Activated CD4-positive, alpha-beta T cell treated with anti-CD3 and anti-CD28 coated beads, Interleukin-2, amount 50 U/mL, for 1 hour (primary cell): ENCODE measurements at places on chromosomes 2 and 18.

DNA sequence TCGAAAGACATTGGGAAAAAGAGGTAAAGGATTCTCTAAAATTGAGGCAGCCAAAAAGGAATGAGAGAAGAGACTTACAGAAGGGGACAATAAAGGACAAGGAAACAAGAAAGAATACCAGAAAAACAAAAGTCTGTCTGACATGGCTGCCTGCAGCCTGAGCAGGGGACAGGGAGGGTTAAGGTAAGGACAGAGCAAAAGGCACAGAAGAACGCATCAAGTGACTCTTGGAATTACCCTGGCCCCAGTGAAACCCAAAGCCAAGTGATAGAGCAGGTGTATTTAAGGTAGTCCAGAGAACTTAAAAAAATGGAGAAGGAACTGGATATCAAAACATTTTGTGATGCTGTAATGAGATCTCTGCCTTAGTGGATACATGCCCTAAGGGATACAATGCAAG is 47.1 kb upstream of the XIRP2 start:
- DNase-seq: no peak

DNA sequence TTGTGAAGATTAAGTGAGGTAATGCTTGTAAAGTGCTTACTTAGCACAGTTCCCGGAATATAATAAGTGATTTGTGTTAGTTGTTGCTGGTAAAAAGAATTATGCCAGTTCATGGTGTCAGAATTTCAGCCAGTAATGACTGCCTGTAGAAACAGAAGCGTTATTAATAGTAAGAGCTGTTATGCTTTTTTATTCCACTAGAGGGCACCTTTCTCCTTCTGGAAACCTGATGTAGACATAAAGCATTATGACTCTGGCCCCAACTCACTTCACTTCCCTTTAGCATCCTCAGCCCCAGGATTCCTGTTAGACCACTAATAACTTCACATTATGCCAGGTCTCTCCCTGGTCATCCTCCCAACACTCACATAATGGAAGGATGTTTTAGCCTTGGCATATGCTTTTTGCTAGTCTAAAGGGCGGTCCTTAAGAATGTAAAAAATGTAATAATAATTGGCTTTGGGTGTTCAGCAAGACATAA is 34.9 kb downstream of the C18orf54 start:
- no peak for DNase-seq

DNA sequence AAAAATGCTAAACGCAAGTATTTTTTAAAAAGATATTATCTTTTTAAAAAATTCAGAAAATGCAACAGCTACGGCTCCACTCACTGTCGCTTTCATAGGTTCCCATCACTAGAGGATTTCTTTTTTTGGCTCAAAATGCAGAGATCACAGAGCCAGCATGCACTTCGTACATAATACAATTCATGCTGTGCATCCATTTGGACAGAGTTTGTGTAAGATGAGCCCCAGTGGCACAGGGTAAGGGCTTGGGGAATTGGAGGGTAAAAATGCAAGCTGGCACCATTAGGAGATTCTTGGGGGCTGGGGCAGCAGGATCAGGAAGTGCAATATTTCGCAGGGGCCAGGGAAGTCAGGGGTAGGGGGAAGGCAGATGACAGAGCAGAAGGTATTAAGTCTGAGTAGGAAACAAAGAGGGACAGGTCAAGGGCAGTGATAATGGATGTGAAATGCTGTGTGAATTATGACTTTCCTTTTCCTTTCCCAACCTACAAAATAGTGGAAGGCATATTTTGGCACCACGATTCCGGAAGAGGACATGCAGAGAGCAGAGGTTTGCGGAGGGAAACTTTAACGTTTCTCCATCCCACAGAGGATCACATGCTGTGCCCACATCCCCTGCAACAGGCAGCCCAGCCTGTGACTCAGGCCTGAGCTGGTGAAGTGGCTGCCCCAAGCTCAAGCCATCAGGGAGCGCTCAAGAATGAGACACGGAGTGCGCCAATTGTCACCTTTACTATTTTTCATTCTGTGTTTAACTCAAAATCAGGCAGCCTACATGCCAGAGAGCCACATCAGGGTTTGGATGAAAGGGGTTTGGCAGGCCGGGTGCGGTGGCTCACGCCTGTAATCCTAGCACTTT is 4.7 kb downstream of the CAPG start:
- DNase-seq: peak; percentile 58

- no peak for DNase-seq
These were observed 14.3 kb downstream of the INSIG2 start for GRCh38 chr2:118102433-118103082.

GRCh38 chr2:168194784-168195522 is 52.4 kb downstream of the STK39 start:
- no peak for DNase-seq

DNA sequence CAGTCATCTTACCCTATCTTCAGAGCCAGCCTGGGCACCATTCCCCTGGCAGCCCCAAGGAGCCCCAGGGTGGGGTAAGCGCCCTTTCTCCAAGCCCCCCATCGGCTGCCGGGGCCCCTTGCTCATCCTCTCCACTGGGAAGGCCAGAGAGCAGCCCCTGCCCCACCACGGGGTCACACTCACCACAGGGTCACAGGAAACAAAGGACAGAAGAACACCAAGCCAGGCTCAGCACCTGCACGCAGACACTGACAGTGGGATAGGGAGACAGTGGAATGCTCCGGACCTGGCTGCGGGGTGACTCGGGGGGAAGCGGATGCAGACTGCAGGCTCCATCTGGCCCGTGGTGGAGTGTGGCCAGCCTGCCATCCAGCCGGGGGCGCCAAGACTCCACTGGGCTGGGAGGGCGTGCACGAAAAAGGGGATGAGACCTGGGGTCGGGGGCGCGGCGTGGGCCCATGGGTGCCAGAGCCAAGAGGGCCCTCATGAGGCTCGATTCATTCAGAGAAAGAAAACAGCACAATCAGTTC is 21.1 kb downstream of the HDAC4 start:
- DNase-seq: no peak

- no peak for DNase-seq
These were observed 137.3 kb downstream of the ZNF804A start for GRCh38 chr2:184735611-184736010.

- no peak for DNase-seq
These were observed 17.0 kb downstream of the RND3 start for GRCh38 chr2:150470435-150470834.

- no peak for DNase-seq
These were observed 122.0 kb downstream of the MDH1 start for GRCh38 chr2:63710732-63711131.

DNA sequence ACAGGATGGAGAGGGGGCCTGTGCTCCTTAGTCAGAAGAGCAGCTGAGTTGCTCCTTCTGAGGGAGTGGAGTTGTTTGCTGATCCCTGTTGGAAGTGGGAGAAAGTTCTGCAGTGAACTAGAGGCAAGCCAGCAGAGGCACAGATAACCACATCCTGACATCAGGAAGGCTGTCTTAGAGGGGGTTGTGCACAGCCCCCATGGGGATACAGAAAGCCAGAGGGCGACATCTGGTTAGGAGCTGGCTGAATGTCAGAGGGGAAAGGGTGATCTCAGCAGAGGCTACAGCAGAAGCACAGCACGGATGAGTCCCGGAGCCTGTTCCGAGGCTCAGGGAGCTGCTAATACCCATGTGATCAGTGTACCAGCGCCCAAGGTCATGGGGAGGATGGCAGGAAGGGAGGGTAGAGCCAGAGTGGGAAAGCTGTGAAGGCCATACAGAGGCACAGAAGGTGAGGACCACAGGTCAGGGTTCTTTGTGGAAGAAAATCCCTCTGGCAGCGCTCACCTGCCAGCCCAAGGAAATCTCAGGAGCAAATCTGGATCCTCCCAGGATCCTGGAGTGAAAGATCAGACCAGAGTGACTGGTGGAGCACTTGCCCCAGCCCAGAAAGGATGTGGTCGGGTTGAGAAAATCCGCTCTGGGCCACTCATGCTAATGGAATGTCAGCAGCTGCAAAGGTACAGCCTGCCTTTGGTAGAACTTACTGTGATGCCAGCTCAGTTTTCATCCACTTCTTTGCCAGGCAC is 111.8 kb downstream of the STPG4 start:
- no peak for DNase-seq

DNA sequence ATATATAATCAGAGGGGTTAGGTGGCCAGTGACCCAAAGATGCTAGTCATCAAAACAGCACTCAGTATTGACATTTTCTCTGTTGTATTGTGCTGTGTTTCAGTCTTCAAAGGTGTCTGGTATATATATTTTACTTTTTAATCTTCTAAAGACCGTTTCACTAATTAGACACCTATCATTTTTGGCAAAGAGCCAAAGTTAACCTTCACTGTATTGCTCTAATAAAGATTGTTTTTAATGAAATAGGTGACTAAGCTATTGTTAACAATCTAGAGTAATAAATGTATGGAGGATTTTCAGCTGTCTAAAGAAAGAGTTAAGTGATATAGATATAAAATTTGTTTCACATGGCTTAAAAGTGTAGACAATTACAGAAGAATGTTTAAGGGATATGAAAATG is 264.0 kb downstream of the CNTNAP5 start:
- no peak for DNase-seq

DNA sequence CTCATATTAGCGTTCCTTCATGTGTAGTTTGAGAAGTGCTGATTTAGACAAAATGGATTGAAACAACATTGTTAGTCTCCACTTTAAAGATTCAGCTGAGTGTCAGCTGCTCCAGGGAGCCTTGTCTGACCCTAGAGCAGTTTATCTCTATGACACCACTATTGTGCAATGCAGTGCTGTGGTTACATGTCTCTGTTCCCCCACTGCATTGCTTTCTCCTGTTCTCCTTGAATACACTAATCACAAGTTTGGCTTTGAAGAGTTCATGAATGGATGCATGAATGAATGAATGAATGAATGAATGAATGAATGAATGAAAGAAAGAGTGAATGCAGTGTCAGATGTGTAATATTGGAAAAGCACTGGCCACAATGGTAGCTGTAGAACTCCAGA is 38.3 kb downstream of the GCG start:
- no peak for DNase-seq

- no peak for DNase-seq
These were observed 127.4 kb downstream of the ARHGEF4 start for GRCh38 chr2:130963849-130964793.

- no peak for DNase-seq
These were observed 109.1 kb downstream of the RIF1 start for GRCh38 chr2:151518802-151519201.

DNA sequence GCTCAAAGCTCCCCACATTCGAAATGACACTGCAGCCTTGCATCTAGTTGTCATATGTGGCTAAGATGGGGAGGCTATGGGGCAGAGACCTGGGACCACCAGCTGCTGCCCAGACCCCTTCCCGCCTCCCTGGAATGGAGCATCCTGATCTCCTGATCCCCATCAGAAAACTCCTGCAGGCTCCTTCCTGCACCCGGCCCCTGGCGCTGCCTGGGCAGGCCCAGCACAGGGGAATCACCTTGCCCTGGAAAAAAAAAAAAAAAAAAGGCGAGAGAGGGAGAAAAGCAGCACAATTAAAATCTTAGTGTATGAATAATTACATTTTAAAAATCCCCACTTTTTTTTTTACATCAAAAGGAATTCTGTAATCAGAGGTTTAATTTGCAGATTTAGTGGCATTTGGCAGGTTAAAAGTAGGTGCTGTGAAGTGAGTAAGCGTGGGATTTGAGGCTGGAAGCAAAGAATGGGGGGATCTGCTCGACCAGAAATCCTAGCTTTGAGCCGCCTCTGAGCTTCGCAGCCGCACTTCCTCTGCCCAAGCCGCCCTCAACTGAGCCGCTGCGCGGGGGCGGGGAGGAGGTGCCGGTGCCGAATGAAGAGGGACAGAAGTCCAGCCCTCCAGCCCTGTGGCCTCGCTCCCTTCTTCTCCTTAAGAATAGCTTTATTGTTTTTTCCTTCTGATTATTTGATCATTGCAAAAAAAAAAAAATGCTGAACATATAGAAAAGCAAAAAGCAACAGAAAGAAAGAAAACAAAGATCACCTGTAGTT is 30.0 kb downstream of the THNSL2 start:
- no peak for DNase-seq

GRCh38 chr2:191012845-191013681 is 908 bp downstream of the STAT1 start:
- DNase-seq: no peak

GRCh38 chr2:170493426-170494097 is 221.6 kb upstream of the SP5 start:
- no peak for DNase-seq

DNA sequence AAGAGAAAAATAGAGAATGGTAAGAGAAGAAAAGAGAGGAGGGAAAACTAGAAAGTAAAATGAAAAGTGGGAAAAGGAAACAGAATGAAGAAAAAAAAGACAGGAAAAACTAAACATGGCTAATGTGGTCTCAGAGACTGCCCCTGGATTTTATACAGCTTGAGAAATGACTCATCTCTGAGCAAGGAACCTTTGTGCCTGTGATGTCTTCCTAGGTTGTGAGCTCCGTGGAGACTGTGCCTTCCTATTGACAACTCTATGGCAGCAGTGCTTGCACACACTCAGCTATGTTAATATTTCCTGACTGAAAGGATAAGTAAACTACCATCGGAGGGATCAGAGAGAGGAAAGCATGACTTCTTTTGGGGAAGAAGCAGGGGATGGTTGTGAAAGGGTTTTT is 203.8 kb downstream of the RDH14 start:
- no peak for DNase-seq

DNA sequence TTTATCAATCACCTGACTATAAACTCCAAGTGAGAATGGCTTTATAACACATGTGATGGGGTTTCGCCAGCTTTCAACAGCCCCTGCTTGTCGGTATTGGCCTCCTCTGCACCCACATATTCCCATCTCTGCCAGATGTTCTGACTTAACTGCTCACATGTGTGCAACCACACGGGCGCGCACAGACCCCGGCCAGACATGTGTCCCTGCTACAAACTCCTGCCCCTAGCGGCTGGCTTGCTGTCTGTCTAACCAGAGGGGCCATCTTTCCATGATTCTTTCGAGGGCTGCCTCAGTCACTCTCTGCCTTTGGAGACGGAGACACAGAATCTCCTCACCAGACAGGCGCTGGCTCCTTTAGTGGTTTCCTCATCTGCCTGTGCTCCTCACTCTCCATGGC is 15.3 kb downstream of the STON1 start:
- DNase-seq: no peak

DNA sequence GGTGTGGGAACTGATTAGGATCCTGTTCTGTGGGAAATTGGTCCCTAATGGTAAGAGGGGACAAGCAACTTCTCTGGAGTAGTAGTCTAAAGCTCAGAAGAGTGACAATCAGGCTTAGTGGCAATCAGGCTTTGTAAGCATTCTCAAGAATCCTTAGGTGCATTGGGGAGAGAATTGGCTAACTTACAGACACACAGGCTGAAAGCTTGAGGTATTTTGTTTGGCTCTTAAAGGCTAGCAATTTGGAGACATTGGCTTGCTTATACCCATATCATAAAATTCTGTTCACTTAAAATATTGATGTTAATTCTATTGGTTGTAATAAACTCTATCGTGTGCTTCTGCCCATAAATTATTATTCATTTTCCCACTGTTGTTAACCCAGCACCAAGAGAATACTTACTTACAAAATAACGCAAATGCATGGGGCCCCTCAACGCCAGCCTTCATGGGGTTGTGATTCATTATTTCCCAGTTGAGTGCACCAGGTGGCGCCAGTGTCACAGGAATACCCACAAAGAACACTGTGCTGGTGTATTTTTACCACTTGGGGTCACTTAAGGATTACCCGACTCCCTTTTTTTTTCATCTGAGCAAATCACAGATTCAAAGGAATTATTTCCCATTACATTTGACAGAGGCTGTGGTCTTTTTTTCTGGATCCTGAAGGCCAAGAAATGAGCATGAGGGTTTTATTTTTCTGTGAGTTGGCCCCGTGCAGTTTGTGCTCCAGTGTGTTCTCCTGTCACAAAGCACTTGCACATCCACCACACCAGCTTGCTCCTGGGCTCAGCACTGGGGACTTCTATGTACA is 45.5 kb downstream of the DDX1 start:
- DNase-seq: peak; percentile 60
